Fibroblast of skin of left biceps (primary cell): ENCODE measurements at places on chromosomes 12 and 14.
A peak's percentile ranks its signal among the peaks of the same experiment; 100 is the strongest.

- no peak for DNase-seq
Measured at GRCh38 chr14:35158951-35159653, 36.8 kb downstream of the PRORP start.

DNA sequence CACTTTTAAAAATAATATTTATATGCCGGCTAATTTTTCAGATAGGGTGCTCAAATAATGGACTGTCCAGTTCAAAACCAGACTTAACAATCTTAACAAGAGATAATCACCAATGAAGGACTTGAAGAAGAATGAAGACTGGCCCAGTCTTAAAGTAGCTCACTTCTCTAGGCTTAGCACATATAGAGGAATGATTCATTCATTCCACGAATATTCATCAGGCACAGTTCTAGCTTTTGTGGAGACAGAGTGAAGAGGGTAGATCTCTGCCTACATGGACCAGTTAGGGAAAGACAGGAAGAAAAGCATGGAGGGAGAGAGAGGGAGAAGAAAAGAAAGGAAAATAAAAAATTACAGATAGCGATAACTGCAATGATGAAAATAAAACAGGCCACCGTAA, 42.8 kb upstream of the METAP2 start:
- DNase-seq = no peak

- no peak for DNase-seq
Measured at GRCh38 chr14:105087308-105087962, 22.2 kb upstream of the GPR132 start.

DNA sequence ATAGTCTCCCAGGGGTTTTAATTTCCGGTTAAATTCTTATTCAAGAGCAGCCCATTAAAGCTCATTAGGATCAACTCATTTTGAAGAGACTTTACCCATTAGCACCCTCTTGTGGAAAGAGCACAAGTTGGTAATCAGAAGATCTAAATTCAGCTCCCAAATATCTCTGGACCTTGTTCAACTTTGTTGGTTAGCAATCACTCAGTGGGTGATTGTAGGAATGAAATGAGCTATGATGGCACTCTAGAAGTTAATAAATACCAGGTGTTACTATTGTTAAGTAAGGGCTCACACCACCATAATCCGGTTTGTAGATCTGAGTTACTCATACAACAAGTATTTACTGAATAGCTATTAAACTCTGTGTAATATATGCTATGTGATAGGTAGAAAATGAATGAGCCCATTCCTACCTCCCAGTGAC, 42.9 kb downstream of the TRIP11 start:
- DNase-seq = peak; percentile 90

DNA sequence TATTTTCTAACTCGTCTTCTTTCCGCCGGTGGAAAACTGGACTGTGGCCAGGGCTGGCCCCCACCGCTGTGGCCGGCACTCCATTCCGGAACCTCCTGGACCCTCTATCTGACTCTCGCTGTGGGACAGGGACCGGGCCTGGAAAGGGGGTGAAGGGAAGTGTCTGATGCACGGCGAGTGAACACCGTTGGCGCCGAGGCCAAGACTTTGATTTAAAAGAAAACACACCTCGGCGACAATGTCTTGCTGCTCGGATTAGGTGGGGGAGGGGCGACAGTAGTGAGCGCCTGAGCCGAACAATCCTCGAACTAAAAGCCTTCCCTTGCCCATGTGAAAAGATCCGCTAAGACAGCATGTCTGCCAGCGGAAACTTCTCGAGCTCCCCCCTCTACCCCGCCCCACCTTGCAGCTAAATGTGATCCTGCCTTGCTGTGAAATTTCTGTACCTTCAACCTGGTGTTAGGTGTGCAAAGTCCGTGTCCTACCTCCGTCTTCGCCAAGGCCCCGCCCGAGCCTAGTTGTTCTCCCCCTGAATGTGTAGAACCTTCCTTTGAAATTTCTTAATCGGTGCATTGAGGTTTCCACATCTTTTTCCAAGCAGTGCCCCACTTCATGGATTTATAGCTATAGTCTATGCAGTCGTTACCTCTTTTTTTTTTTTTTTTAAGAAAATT, 862 bp upstream of the HOTAIR start:
- DNase-seq = no peak

DNA sequence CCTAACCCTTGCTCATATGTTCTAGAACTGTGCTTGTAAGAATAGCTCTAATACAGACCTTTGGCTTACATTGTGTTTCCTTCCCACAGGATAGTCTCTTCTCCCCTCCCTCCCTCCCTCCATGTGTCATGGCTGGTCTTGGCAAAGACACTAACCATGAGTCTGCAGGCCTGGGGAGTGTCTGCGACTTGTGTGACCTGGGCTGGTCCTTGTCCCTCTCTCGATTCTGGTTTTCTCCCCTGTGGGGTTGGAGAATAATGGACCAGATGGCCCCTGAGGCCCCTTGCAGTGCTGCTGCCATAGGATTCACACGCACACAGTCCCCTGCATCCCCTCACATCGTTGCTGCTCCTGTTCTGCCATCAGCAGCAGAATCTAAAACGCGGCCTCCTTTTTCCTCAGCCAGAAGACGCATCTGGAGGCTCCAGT, 30.3 kb downstream of the DEGS2 start:
- no peak for DNase-seq

GRCh38 chr12:111424189-111424792, 18.6 kb downstream of the SH2B3 start:
- no peak for DNase-seq

GRCh38 chr14:55980970-55981369, 137.2 kb upstream of the PELI2 start:
- no peak for DNase-seq

GRCh38 chr14:35822501-35822900, 3.6 kb upstream of the BRMS1L start:
- DNase-seq = no peak

- no peak for DNase-seq
Measured at GRCh38 chr12:120759591-120760348, 34.1 kb downstream of the ACADS start.

DNA sequence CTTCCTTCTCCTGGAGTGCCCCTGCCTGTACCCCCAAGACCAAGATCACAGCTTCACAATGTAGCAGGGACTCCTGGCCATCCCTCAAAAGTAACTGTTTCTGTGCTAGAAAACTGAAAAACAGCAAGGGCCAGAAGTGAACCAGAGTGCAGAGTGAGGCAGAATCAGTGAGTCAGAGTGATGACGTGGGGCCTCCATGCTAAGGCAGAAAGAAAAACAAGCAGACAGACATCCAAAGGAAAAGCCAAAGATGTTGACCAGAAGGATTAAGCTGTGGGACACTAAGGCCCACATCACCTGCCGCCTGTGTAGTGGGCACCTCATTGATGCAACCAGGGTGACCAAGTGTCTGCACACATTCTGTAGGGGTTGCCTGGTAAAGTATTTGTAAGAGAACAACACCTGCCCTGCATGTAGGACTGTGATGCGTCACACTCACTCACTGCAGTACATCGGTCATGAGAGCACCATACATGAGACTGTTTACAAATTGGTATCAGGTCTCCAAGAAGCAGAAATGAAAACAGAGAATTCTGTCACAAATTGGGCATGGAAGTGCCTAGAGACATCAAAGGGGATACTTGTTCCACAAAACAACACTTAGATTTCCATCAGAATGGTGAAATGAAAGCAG, 51.2 kb downstream of the ARMH4 start:
- no peak for DNase-seq

DNA sequence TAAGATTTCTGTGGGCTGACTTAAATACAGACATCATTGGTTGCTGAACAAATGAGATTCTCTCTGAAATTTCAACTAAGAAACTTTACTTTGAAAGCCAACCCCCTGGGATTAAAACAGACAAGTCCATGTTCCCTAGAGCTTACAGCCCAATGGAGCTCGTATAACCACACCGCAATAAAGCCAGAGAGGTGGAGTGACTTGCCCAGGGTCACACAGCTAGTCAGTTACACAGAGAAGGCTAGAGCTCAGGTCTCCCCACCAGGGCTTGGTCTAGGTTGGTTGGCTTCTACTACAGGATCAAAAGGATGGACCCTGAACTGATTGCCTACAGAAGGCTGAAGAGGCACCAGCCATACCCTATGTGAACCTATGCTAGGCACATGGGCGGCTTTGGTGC, 8.9 kb upstream of the LTBP2 start:
- DNase-seq = no peak

- DNase-seq = no peak
Measured at GRCh38 chr14:22666203-22666893, 22.2 kb upstream of the OR6J1 start.

GRCh38 chr14:30381861-30382480, 177.0 kb upstream of the G2E3 start:
- no peak for DNase-seq

- no peak for DNase-seq
Measured at GRCh38 chr12:110661337-110661972, 27.5 kb downstream of the HVCN1 start.
